Activated CD8-positive, alpha-beta memory T cell treated with anti-CD3 and anti-CD28 coated beads for 1 hour (primary cell): ENCODE measurements at places on chromosomes 5 and 9.

DNA sequence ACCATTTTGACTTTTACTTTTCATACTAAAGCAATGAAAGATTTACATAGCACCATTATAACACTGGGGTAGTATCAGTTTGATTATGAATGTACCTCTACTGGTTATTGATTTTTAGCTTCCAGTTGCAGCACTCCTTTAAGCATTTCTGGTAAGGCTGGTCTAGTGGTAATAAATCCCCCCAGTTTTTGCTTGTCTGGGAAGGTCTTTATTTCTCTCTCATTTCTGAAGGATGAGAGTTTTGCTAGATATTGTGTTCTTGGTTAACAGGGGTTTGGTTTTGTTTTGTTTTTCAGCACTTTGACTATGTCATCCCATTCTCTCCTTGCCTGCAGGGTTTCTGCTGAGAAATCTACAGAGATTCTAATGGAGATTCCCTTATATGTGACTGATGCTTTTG lies 26.9 kb upstream of the IGFBPL1 start:
- no peak for DNase-seq

GRCh38 chr9:26657958-26658357 lies 234.6 kb downstream of the CAAP1 start:
- DNase-seq: no peak

DNA sequence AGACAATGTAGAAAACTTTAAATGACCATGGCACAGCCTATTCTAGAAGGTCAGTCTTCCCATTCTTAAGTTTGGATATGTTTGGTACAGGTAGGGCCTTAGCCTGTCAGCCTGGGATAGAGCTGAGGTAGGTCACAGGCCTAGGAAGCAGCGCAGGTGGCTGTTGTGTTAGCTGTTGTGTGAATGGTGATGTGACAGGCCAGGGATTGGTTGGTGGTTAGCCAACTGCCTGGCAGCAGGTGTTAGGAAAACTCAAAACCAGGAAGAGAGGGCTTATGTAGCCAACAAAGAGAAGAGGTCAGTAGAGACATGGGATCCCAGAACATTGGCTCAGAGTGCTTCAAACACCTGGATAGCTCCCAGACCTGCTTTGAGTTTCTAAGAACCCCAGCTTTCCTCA lies 84.2 kb downstream of the FBXO38 start:
- DNase-seq: no peak

DNA sequence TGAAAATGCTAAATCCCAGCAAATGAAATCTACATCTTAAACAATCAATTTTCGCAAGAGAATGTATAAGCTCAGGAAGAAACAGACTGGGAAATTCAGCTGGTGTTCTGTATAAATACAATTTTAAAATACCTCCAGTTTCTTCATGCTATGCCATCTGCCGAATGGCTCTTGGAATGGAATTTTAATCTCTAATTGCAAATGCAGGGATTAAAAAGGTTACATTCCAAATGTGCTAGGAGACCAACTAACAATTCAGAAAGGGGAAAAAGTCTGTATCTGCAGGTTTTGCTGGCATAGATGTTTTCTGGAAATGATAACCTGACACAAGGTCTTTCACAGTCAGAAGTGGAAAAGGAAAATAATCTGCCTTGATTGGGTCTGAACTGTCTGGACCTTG lies 379.7 kb downstream of the MAT2B start:
- no peak for DNase-seq

DNA sequence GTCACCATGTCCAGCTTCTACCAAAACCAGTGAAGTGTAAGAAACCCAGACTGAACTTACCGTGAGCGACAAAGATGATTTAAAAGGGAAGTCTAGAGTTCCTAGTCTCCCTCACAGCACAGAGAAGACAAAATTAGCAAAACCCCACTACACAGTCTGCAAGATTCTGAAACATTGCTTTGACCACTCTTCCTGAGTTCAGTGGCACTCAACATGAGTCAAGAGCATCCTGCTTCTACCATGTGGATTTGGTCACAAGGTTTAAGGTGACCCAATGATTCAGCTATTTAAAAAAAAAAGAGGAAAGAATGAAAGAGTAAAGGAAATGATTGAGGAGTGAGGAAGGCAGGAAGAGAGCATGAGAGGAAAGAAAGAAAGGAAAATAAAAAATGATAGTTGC lies 19.8 kb downstream of the IL7R start:
- DNase-seq: no peak

DNA sequence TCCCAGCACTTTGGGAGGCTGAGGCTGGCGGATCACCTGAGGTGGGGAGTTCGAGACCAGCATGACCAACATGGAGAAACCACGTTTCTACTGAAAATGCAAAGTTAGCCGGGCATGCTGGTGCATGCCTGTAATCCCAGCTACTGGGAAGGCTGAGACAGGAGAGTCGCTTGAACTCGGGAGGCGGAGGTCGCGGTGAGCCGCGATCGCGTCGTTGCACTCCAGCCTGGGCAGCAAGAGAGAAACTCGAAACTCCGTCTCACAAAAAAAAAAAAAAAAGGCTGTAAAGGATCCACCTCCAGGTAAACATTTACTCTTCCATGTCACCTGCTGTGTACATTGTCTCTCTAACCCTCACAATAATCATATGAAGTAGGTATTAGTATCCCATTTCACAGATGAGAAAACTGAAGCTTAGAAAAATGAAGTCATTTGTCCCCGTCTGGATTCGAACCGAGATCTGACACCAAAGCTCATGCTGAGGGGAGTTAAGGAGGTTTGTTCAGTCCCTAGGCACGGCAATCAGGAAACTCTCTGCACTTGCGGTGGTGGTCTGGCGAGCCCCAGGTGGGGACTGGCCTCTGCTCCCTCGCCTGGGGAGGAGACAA lies 494 bp upstream of the DOCK2 start:
- DNase-seq: no peak
